PC-3 (cell line): ENCODE measurements at places on chromosomes 12 and 14. TPM values are rescaled to one million over a fixed set of nuclear protein-coding genes. Genes with fewer than 3 reads are reported as not detected.

MEG3 gene
- total RNA-seq, result not detected in 2 replicates

PTGER2 gene
- total RNA-seq, result 4.6 and 4.7 TPM in 2 replicates

FCF1 gene
- 29.7 and 33.1 TPM in 2 replicates for total RNA-seq

GLS2 gene
- total RNA-seq, result 4.0 and 7.3 TPM in 2 replicates

OTOGL gene
- 0.44 and 3.1 TPM in 2 replicates for total RNA-seq

CIDEB gene
- total RNA-seq, result not detected in 2 replicates

DTX1 gene
- total RNA-seq, result not detected in 2 replicates

PDE6H gene
- total RNA-seq, result not detected in 2 replicates

CNTN1 gene
- total RNA-seq, result not detected in 2 replicates
